ENCODE measurements at places on chromosomes 1 and 21.

DNA sequence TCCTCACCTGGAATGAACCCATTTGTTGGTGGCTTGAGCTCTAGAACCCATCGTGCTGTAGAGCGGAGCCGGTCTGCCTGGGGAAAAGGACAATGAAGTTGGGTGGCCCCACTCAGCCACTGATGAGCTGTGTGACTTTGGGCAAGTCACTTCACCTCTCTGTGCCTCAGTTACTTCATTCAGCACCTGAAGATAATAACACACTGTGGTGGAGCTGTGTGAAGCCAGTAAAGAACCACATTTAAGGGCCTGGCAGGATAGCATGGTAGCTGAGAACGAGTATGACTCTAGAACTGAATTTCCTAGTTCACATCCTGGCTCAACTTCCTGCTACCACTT lies 37.1 kb downstream of the EPHB2 start:
- DNase-seq = no peak

DNA sequence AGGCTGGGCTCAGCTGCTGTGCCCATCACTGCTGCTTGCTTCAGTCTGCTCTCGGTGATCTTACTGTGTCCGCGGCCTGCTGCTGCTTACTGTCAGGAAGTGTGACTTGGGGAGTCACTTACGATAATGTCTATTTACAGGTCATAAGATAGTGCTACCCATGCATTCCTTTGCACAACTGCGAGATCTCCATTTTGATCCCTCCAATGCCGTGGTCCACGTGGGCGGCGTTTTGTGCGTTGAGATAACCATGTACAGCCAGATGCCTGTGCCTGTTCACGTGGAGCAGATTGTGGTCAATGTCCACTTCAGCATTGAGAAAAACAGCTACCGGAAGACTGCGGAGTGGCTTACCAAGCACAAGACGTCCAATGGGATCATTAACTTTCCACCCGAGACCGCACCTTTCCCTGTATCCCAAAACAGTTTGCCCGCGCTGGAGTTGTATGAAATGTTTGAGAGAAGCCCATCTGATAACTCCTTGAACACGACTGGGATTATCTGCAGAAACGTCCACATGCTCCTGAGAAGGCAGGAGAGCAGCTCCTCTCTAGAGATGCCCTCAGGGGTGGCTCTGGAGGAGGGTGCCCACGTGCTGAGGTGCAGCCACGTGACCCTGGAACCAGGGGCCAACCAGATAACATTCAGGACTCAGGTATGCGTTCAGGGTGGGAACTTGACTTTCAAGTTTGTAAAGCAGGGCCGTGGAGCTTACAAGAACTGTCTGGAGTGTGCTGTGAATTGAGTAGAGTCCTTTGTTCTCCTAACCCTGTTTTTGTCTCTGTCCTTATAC lies 24.4 kb upstream of the PWP2 start:
- DNase-seq = no peak

DNA sequence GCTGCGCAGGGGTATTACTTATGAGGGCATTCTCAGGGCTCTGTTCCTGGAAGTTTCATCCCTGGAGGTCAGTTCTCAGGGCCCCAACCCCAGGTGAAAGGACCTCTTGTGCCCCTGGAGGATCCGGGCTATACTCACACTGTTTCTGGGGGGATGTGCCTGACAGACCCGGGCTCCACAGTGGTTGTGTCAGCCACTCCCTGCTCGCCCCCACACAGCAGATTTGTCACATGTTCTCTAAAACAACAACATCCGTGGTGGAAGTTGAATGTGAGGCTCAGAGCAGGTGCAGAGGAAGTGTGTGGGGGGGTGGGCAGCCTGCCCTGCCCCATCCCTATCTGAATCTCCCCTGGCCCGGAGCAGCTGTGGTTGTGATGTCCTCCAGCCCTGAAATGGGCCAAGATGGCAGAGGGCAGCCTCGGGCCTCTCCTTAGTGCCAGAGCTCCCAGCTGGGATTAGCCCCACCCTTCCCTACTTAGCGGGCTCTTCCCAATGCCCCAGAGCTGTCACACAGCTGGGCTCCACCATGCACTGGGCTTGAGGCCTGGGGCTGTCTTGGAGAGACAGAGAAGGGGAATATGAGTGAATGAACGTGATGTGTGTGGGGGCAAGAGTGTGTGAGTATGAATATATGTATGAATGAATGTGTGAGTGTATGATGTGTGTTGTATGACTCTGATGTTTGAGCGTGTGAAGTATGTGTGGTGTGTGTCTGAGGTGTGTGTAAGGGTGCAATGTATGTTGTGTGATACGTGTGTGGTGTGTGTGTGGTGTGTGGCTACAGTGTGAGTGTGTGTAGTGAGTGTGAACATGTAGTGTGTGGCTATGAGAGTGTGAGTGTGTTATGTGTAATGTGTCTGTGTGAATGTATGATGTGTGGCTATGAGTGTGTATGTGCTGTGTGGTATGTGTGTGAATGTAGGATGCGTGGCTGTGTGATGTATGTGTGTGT lies 1.5 kb upstream of the FCMR start:
- peak; percentile 70 for DNase-seq

GRCh38 chr1:55559842-55560241 lies 344.7 kb upstream of the USP24 start:
- no peak for DNase-seq

- DNase-seq = peak; percentile 48
These were observed 78.1 kb downstream of the IER5 start for GRCh38 chr1:181166377-181167196.

- DNase-seq = no peak
These were observed 135.0 kb upstream of the KCNE2 start for GRCh38 chr21:34228792-34229191.

GRCh38 chr21:17612023-17612564 lies 607 bp downstream of the BTG3 start:
- DNase-seq = peak; percentile 9

DNA sequence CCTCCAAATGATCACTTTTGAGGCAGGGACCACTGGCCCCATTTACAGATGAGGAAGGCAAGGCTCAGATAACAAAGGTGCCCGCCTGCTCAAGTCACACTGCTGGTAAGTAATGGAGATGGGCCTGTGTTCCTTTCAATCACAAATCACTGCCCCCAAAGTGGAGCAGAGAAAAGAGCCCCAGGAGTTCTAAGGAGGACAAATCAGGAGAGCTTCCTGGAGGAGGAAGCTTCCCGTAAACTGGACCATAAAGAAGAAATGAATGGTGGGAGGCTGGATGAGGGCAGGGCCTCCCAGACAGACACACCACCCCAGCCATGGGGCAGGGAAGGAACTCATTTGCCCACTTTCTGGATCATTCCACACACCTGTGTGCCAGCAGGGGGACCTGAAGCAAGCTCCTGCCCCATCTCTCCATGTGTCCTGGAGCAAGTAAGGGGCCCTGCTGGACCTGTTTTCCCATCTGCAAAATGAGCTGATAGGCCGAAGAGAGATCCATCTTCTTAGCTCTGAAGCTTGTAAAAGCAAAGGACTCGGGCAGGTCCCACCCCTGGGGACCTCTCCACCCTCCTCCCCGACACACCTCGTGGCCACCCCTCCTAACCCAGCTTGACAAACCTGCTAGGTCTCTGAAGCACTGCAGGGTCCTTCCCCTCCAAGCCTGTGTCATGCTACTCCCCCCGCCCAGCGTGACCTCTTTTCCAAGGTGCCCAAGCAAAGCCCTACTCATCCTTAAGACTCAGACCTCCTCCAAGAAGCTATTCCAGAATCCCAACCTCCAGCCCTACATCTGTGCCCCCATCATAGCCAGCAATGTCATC lies 5.5 kb downstream of the LAPTM5 start:
- no peak for DNase-seq

DNA sequence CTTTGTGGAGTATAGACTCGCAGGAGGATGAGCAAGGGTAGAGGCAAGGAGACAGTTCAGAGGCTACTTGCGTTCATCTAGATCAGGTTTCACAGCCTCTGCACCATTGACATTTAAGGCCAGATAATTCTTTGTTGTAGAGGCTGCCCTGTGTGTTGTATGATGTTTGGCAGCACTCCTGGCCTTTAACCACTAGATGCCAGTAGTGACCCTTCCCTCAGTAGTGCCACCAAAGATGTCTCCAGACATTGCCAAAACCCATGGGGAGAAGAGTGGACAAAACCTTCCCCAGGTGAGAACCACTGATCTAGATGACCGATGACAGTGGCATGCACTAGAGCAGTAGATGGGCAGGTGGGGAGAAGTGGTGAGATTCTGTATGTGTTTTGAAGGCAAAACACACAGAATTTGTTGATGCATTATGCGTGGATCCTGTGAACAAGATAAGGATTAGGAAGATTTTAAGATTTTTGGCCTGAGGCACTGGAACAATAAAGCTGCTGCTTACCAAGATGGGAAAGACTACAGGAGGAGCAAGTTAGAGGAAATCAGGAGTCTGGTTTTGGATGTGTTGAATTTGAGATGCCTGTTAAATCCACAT lies 9.9 kb upstream of the COG2 start:
- no peak for DNase-seq

GRCh38 chr21:33313611-33314010 lies 11.2 kb upstream of the IFNAR1 start:
- no peak for DNase-seq

- DNase-seq = no peak
These were observed 43.7 kb upstream of the IVNS1ABP start for GRCh38 chr1:185360714-185361113.

- DNase-seq = no peak
These were observed 2.3 kb downstream of the SLC2A5 start for GRCh38 chr1:9066945-9067807.

Data from stimulated activated CD4-positive, alpha-beta T cell treated with anti-CD3 and anti-CD28 coated beads, TNF-alpha, amount 100 ng/mL, for 48 hours (primary cell).